Choroid plexus epithelial cell (primary cell): ENCODE measurements at places on chromosomes 2 and 18.

DNA sequence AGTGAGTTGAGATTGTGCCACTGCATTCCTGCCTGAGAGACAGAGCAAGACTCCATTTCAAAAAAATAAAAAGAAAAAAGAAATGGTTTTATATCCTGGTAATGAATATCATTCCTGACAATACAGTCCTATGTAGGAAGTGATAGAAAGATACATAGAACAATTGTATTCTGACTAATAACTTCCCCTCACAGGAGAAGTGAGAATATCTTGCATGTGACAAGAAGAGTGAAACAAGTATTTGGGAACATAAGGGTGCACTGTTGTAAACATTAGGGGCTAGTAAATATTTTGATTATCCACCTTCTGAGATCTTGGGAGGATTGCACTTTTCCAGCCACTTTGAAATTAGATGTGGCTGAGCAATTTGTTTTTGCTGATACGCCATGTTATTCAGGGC, 40.7 kb downstream of the KLHL14 start:
- DNase-seq: no peak

DNA sequence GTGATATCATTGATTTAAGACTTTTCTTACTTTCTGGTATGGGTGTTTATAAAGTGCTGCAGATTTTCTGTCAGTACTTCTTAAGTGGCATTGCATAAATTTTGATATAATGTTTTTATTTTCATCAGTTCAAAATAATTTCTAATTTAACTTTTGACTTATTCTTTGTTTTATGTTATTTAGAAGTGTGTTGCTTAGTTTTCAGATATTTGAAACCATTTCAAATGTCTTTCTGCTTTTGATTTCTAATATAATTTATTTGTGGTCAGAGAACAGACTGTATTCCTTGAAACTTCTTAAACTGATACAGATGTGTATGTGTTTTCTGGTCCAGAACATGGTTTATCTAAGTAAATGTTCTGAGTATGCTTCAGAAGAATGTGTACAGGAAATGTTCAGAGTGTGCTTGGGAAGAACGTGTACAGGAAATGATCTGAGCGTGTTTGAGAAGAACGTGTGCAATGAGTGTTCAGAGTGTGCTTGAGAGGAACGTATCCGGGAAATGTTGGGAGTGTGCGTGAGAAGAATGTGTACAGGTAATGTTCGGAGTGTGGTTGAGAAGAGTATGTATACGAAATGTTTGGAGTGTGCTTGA, 265.7 kb upstream of the HS6ST1 start:
- peak; percentile 82 for DNase-seq

DNA sequence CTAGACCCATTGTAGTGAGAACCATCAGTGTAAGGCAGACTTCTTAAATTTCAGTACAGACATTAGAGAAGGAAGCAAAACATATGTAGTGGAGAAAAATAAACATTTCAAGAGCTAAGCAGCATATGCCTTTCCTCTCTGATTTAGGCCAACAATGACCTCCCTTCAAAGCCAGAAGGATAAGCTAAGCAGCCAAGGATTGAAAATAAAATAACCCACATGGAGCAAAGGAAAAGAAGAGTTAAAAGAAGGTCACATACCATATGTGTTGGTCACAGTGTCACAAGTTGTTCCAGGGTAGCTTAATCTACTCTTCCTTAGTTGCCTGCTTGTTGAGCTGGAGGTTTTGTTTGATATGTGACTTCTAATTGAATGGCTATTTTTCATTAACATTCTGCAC, 15.6 kb upstream of the LAMA1 start:
- DNase-seq: peak; percentile 68

DNA sequence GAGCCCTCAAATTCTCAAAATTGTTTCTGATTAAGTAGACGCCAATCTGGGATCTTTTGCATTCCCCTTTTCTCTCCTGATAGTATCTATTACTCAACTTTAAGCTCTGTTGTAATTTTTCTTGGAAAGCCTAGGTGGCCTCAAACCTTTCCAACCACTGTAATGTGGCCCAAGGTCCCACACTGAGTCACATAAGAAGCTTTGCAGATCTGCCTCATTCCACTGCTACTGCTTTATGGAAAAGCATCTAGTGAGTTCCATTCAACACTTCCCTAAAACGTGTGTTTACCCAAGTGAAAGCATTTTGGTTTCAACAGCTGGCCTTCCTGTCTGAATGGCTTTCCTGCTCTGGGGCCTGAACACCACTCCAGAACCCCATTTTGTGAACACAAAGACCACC, 493.6 kb upstream of the SPHKAP start:
- peak; percentile 86 for DNase-seq

- peak; percentile 84 for DNase-seq
Measured at GRCh38 chr18:79528846-79529245, 133.1 kb downstream of the NFATC1 start.

DNA sequence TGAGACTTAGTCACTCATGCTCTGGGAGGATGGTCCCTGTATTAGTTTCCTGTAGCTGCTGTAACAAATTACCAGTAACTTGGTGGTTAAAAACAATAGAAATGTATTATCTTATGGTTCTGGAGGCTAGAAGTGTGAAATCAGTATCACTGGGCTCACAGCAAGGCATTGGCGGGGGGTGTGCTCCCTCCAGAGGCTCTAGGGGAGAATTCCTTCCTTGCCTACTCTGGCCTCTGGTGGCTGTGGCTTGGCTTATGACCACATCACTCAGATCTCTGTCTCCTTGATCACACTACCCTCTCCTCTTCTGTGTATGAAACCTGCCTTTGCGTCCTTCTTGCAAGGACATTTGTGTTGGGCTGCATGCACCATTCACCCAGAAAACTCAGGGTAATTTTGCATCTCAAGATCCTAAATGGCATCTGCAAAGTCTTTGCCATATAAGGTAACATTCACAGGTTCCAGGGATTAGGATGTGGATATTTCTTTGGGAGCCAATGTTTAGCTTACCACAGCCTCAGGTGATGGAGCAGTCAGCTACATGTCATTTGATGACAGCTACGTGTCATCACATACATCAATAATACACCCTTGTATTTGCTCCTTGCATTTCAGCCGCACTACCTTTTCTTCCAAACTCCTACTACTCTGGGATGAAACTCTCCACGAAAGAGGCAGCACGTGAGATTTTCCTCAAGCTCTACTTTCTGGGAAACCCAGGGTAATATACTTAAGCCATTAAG, 49.6 kb upstream of the POU3F3 start:
- peak; percentile 26 for DNase-seq

GRCh38 chr18:54607213-54608027, 16.4 kb downstream of the DYNAP start:
- DNase-seq: peak; percentile 31

- no peak for DNase-seq
Measured at GRCh38 chr2:7127156-7127555, 209.9 kb downstream of the RNF144A start.

DNA sequence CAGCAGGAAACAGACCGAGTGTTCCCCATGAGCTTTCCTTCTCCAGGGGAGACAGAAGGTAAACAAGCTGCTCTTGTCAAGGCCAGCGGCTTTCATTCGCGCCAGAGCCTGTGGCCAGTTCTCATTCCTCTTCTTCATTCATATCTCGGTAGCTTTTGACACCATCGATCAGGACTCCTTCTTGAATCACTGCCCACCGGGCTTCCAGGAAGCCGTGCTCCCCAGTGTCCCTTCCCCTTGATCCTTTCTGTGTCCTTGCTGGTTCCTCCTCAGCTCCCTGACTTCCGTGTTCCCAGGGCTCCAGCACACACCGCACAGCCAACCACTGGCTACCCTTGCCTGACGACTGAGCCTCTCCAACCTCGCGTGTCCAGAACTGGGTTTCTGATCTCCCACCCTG, 14.1 kb downstream of the SLC66A3 start:
- DNase-seq: peak; percentile 13
